ENCODE measurements at places on chromosomes 2 and 18.

- DNase-seq = no peak
These were observed 154.3 kb downstream of the EIPR1 start for GRCh38 chr2:3223080-3223923.

- peak; percentile 64 for DNase-seq
These were observed 81.5 kb upstream of the SLC66A3 start for GRCh38 chr2:11073776-11074175.

- DNase-seq = peak; percentile 51
These were observed 48.8 kb downstream of the C2orf42 start for GRCh38 chr2:70141902-70142589.

DNA sequence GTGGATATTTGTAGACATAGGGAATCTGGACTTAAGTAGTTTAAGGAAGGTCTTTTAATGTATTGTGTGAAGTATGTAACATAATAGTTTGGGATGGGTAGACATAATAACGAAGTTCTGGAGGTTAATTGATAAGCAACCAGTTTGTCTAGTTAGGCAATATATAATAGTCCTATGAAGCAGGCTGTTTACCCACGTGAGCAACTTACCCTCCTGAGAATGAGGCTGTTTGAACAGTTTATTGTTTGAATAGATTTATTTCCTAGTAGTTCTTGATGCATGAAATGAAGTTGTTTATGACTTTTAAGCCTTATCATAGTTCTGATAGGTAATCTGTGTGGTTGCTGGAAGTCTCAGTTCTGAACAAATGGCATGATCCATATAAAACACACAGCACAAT, 361.5 kb downstream of the GALNT13 start:
- no peak for DNase-seq

DNA sequence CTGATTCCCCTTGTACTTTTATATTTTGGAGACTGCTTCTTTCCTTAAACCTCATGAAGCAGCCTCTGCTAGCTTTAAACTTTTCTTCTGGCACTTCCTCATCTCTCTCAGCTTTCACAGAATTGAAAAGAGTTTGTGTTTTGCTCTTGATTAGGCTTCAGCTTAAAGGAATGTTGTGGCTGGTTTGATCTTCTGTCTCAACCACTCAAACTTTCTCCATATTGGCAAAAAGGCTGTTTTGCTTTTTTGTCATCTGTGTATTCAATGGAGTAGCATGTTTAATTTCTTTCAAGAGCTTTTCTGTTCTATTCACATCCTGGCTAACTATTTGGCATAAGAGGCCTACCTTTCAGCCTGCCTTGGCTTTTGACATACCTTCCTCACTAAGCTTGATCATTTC, 36.3 kb upstream of the MSTN start:
- DNase-seq = no peak

- DNase-seq = no peak
These were observed 27.8 kb downstream of the CRACDL start for GRCh38 chr2:98907966-98908905.

DNA sequence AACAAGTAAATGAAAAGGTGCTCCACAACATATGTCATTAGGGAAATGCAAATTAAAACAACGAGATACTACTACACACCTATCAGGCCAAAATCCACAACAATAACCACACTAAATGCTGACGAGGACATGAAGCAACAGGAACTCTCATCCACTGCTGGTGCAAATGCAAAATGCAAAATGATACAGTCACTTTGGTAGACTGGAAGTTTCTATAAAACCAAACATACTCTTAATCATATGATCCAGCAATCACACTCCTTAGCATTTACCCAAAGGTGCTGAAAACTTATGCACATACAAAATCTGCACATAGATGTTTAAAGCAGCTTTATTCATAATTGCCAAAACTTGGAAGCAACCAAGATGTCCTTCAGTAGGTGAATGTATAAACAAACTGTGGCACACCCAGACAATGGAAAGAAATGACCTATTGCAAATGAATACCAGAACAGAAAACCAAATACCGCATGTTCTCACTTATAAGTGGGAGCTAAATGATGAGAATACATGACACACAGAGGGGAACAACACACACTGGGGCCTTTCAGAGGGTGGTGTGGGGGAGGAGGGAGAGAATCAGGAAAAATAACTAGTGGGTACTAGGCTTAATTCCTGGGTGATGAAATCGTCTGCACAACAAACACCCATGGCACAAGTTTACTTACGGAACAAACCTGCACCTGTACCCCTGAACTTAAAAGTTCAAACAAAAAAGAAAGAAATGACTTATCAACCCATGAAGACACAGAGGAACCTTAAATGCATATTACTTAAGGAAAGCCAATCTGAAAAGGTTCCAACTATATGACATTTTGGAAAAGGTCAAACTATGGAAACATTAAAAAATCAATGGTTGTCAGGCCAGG, 80.4 kb downstream of the ASXL2 start:
- no peak for DNase-seq

DNA sequence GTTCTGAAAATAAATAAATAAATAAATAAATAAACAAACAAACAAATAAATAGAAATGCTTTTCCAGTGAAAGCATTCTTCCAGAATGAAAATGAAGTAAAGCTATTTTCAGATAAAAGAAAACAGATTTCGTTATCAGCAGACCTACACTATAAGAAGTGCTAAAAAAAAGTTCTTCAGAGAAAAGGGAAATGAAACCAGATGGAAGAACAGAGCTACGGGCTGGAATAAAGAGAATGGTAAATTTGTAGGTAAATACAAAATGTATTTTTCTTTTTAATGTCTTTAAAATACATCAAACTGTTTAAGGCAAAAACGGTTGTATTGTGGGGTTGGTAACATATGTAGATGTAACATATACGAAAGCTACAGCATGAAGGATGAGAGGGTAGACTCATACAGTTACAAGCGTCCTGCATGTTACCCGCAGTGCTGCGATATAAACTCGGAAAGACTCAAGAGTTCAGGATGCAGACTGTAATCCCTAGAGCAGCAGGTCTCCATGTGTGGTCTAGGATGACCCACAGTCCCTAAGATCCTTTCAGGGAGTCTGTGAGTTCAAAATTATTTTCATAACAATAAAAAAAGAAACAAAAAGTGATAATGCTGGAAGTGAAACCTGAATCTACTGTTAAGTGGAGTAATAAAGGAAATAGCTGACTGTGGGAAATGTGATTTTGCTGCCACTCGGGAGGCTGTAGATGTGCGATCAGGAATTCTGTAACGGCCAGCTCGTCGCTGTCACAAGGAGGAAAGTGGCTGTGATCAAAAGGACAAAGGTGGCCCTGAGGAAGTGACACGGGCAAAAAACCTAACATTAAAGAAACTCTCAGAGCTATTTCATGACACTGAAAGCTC, 5.3 kb upstream of the RAB12 start:
- DNase-seq = no peak

DNA sequence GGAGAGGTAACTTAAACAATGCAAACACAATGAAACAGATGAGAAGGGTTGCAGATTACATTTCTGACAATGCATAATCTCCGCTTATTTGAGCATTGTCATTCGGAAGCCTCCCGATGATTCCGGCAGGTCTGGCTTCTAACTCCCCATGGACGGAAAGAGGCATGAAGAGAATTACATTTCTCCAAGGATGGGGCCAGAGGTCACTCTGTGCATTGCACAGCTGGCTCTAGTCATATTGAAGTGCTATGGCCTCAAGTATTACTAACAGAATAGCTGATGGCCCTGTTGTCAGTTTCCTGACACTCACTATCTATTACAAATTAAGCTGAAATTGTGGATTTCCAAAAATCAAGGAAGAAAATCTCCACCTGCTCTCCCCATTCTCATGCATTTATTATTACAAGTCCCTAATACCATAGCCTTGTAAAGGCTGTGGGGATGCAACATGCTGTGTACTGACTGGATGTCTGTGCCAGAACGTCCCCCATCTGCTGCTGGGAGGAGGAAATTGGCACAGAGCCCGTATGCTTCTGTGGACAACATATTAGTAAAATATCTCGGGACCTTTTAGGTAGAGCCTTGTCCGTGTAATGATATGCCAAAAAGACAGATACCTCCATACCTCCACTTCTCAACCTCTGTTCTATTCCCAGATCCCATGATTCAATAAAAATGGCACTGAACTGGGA, 168.1 kb downstream of the SETBP1 start:
- no peak for DNase-seq

- no peak for DNase-seq
These were observed 28.1 kb downstream of the CEP192 start for GRCh38 chr18:13019301-13019700.

DNA sequence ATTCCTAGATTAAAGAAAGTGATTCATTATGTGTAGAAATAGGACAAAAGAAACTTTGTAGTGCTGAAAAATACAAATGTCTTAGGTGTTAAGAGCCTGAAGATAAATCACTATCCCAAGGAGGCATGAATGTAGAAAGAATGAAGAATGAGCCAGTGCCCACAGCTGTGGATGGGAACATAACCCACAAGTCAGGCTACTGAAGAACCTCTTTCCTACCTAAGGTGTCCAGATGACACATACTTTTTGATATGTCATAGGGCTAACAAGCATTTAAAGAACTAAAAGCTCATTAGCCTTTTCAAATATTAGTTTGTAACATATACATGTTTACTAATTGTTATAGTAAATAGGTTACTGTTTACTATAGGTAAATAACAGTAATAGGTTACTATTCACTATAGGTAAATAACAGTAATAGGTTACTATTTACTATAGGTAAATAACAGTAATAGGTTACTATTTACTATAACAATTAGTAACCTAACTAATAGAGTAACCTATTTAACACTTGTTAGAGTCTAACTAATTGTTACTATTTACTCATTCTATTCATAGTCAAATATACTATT, 275.0 kb upstream of the KYNU start:
- no peak for DNase-seq

- DNase-seq = no peak
These were observed 38.2 kb downstream of the SESTD1 start for GRCh38 chr2:179226203-179226960.

- DNase-seq = no peak
These were observed 44.4 kb downstream of the BCL2L11 start for GRCh38 chr2:111165084-111165483.

DNA sequence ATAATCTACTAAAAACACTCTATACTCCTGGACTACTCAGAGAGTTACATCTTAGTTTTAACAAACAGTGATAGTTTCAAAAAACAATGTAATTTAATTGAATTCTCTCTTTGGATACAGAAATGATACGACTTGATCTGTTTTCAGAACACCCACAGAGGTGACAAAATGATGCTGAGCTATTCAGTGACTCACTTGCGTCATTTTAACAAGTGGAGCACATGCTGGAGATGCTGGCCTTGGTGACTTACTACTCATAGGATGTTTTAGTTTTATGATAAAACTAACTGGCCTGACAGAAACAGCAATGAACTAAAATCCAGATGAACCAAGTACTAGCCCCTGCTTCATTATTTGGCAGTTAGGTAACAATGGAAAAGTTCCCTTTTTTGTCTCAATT, 101.3 kb upstream of the ITGB6 start:
- DNase-seq = peak; percentile 44

- no peak for DNase-seq
These were observed 92.6 kb upstream of the RAB12 start for GRCh38 chr18:8516371-8517250.

DNA sequence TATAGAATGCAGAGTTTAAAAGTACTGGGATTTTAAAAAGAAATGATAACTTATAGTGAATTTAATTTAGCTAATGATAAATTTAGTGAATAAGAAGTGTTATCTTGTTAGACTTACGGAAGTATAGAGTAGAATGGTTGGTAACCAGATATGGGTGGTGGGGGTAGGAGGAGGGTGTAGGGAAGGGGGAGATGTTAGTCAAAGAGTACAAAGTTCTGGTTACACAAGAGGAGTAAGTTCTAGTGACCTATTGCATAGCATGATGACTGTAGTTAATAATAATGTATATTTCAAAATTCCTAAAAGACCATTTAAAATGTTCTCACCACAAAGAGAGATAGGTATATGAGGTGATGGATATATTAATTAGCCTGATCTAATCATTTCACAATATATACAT, 184.8 kb upstream of the STON1 start:
- no peak for DNase-seq

- DNase-seq = no peak
These were observed 19.8 kb upstream of the PLEK start for GRCh38 chr2:68345129-68345875.

DNA sequence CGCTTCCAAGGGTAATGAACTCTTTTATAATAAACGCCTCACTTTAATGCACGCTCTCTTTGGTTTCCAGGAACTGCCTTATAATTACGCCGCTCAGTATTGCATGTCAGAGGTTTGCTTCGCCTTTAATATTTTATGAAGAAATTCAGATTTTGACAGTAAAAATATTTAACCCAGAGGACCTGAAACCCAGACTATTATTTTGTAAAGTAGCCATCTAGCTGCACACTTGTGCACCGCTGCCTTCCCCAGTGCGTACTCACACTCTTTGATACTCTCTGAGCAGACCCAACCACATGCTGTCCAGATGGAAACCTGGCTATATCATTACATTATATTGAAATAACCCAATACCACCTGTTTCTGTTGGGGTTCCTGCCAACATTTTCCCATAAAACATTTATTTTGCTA, 270.1 kb downstream of the C1D start:
- no peak for DNase-seq

DNA sequence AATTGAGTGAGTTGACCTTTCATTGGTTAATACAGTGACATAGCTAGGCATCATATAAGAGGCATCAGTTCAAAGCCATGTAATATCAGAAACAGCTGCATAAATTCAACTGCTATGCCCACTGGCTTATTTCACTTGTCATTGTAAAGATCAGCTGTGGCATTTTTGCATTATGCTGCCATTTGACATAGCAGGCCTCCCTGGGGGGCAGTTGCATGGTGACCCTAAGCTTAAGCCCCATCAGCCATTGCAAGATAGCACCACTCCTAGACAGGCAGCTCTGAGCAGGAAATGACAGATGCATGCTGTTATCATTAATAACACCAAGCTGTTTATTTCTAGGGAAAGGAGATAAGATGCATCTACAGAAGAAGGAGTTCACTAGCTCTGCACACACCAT, 233.4 kb upstream of the CNTNAP5 start:
- no peak for DNase-seq

GRCh38 chr2:112048887-112049286, 6.2 kb upstream of the TMEM87B start:
- peak; percentile 46 for DNase-seq

DNA sequence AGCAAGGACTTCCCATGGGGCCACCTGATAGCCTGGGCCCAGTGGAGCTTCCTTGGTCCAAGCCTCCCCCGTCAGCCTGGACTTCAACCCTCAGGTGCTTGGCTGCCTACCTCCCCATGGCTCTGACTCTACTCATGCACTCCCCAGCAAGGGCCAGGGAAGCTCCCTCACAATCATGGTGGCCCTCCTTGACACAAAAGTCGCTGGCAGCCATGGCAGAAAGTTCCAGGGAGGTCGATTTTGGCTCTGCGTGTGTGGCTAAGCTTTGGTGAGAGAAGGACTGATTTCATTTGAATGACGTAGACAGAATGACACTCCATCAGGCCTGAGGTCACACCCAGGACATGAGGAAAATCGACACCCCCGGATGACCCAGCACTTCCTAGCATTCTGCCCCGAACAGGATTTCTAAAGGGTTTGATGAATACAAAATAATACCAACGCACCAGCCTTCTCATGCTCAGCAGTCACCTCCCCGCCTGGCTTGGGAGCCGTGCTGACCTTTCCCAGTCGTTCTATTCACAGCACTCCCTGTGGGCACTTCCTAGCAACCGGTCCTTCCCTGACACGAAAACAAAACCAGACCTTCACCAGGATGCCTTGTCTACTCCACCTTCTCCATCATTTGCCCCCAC, 52.7 kb downstream of the LBH start:
- DNase-seq = no peak

GRCh38 chr2:3656762-3657721, 958 bp upstream of the ALLC start:
- DNase-seq = no peak

- DNase-seq = no peak
These were observed 218.9 kb downstream of the BCL2 start for GRCh38 chr18:63100630-63101055.
